ENCODE measurements at places on chromosomes 5 and 9.

DNA sequence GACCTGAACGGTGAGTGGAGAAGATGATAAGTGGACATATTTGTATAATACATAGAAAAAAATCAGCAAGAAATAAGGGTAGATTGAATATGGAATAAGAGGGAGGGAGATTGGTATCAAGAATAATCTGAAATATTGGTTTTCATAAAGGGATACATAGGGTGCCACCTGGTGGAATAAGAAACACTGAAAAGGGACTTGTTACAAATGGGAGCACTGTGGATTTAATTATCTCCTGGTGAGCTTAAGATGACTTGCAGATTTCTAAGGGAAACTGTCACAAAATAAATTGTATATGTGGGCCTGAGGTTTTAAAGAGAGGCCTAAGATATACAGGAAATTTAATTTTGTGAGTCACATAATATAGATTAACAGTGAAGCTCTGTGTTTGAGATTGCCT, 1403.5 kb upstream of the CDH18 start:
- peak; percentile 16 for DNase-seq

DNA sequence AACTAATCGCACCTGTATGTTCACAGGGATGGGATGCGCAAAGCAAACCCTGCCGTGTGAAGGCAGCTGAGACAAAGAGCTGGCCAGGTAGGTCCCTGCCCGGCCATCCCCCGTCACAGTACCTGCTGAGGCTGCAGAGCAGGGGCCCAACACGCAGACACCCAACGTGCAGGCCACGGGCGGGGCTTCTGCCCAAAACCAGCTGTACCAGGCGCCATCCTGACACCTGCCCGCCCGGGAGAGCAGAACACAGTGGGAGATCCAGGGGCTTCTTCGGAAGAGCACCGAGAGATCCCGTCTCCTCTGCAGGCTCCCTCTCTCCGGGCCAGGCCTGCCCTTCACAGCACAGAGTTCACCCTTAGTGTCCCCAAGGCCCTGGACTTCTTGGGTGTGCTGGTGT, 28.4 kb downstream of the ABO start:
- DNase-seq: no peak

DNA sequence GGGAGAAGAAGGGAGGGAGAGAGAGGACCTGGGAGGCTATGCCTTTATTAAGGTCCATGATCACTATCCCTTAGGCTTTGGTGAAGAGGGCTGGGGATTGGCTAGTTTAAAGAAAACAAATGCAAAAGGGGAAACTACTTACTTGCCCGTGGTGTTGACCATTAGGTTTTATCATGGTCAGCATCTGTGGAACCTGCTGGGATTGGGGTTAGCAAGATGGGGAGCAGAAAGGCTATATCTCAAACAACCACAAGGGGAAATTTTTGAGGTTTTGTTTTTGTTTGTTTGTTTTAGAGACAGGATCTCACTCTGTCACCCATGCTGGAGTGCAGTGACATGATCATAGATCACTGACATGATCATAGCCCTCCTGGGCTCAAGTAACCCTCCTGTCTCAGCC, 9.0 kb upstream of the RAD23B start:
- DNase-seq: no peak

DNA sequence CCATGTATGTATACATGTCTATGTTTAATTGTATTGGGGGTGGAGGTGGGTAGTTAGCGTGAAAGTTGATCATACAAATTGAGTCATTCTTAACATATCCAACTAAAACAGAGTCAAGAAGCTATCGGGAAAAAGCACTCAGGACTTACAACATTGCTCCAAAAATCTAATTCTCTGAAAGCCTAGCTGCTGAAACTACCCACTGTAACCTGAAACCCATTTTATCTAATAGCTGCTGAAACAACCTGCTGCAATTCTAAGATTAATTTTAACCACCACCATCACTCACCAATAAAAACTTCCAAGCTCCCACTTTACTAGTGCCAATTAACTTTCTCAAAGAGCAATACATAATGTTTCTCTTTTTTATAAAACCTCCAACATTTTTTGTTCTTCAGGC, 32.2 kb downstream of the KCNV2 start:
- DNase-seq: no peak

GRCh38 chr5:14178671-14179211, 35.6 kb downstream of the TRIO start:
- peak; percentile 99 for DNase-seq

GRCh38 chr9:73667749-73668148, 516.1 kb downstream of the ANXA1 start:
- DNase-seq: peak; percentile 42

GRCh38 chr5:136082390-136083193, 50.1 kb upstream of the SMAD5 start:
- DNase-seq: peak; percentile 79

DNA sequence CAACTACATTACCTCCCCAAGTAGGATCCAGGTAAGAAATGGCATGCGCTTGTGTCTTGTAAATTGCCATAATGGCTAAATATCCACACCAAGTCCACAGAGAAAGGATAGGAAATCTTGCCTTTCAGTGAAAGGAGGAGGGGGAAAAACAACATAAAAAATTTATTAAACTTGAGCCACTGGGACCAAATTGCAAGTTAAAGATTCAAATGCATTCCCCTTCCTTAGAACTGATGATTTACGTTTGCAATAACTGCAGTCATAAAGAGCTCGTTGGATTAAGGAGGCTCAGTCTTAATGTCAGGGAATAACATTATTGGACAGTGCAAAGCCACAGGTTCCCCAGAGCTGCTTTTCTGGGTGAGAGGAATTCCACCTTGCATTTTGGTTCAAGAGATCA, 92.6 kb upstream of the SARDH start:
- DNase-seq: no peak

GRCh38 chr9:82580921-82581320, 482.0 kb downstream of the RASEF start:
- no peak for DNase-seq

GRCh38 chr5:178123094-178123965, 7.5 kb upstream of the RMND5B start:
- no peak for DNase-seq

Measured in fibroblast of mammary gland (primary cell).